GM04503 (cell line): ENCODE measurements at places on chromosomes 7 and 10.

DNA sequence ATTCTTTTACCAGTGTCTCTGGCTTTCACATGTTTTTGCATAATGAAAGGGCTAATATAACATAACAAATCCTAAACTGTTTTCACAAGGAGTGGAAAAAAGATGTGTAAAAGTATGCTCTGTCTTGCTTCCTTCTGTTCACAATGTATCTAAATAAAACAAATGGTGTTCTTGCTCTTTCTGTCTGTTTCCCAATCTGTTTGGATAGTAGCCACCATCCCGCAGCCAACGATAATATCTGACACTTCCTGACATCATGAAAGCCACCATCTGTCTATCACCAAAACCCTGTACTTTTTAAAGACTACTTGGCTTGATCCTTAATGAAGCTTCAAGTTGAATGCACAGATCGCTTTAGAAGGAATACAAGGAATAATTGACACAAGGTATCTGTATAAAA, 246.2 kb downstream of the ETV1 start:
- no peak for DNase-seq

- peak; percentile 50 for DNase-seq
These were observed 1.5 kb downstream of the STX1A start for GRCh38 chr7:73717991-73718405.

- no peak for DNase-seq
These were observed 10.4 kb upstream of the NACAD start for GRCh38 chr7:45098983-45099839.

DNA sequence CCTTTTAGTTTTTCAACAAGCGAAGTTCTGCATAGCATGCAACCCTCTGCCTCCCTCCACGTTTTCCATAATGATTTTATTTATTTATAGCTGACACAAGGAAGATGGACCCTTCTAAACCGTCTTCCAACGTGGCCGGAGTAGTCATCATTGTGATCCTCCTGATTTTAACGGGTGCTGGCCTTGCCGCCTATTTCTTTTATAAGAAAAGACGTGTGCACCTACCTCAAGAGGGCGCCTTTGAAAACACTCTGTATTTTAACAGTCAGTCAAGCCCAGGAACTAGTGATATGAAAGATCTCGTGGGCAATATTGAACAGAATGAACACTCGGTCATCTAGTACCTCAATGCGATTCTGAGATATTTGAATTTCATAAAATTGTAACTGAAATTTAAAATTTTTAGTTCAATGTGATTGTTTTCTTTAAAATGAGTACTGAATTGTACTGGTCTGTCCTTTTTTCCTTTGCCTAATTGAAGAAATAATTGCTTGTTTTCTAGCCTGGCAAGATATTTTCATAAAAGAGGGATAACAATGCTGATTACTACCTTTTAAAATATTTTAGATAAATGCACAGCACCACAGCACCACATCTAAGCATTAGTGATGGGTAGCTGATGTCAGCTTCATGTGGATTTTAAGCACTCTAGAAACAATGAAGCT, 41.5 kb upstream of the SLC39A12 start:
- no peak for DNase-seq

- no peak for DNase-seq
These were observed 155.6 kb downstream of the ARHGAP21 start for GRCh38 chr10:24568042-24568441.

- no peak for DNase-seq
These were observed 53.7 kb upstream of the IGFBP3 start for GRCh38 chr7:45974540-45975360.

GRCh38 chr10:13046851-13047528, 45.5 kb upstream of the CCDC3 start:
- no peak for DNase-seq

GRCh38 chr10:51314481-51314880, 240.2 kb downstream of the PRKG1 start:
- DNase-seq, result no peak

DNA sequence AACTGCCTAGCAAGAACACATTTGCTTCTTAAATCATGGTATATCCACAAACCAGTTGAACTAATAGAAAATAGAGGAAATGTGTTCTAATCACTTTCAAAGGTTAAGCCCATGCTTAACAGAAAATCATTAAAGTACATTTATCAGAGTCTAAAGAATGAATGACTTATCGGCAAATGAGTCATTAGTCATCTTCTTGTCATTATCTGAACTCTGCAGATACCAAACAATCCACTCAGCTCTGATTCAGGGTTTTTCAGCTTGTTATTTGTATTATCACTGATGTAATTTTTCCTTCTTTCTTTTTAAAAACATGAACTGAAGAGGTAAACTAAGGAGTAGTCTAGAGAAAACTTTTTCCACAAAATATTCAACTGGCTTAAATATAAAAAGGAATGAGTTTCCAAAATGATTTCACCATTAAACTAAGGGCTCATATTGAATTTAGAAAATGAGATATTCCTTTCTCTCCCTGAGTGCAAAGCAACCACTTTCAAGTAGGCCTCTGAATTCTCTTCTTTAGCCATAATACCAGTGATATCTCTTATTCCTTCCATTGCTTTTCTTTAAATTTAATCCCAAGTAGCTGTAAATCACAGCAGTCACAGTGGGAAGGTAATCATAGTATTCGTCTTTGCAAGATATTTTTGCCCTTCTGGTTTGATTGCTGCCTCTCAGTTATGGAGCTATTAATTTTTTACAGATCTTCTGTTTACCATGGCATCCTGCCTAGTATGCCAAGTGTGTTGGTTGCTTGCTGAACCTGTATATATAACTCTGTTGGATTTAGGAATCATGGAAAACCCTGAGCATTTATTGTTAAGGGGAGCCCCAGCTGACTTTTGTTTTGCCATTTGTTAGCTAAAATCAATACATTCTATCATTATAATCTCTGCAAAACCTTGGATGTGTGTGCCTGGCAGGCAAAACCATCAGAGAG, 125.1 kb downstream of the THSD7A start:
- DNase-seq, result no peak

- DNase-seq, result no peak
These were observed 26.9 kb downstream of the DLG5 start for GRCh38 chr10:77899690-77900089.

DNA sequence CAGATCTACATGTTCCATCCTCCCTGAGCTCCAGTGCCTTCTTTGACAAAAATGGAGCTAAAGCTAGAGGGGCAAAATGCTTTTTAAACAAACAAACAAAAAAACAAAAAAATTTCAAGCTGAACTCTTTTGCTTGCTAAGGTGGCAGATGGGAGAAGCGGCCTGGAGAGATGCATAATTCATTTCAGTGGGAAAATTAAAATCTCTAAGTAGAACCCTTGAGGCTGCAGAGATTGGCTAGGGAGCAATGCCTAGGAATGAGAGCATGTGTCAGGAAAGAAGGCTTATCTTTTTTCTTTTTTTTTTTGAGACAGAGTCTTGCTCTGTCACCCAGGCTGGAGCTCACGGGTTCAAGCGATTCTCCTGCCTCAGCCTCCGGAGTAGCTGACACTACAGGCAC, 46.4 kb upstream of the SAMD8 start:
- DNase-seq, result no peak

DNA sequence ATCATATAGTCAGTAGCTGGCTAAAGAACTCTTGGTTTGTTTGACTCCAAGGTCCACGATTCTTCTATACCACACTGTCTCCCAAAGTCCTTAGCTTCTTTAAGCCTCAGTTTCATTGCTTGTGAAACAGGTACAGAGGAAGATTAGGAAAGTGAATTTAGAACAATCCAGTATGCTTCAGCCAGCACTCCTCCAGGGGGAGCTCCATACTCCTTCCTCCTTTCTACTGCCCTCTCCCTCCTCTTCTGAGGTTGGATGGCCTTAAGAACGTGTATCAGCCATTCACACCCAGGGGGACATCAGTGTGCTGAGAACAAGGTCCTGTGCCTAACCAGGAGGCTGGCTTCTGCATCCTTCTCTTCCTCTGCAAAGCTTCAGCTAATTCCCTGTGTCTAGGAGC, 54.8 kb upstream of the CALD1 start:
- no peak for DNase-seq

DNA sequence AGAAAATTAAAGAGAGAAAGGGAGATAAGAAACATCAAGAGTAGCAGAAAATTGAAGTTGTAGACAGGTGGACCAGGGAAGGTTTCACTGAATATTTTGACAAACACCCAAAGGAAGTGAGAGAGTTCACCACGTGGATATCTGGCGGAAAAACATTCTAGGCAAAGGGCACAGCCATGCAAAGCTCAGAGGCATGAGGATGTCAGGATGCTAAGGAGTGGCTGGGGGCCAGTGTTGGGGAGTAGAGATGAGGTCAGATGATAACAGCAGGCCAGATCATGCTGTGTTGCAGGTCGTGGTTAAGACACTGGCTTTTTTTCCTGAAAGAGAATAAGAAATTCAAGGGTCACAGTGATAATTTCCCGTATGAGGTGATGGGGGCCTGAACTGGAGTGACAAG, 181.9 kb downstream of the DGKI start:
- DNase-seq, result no peak

GRCh38 chr7:32262315-32262714, 192.1 kb upstream of the PDE1C start:
- no peak for DNase-seq

- DNase-seq, result no peak
These were observed 27.6 kb upstream of the SFMBT2 start for GRCh38 chr10:7438196-7438986.

- no peak for DNase-seq
These were observed 26.2 kb upstream of the SEC61G start for GRCh38 chr7:54785261-54785660.

GRCh38 chr7:152596824-152597223, 79.1 kb downstream of the XRCC2 start:
- no peak for DNase-seq

GRCh38 chr7:108157606-108158335, 27.6 kb upstream of the LAMB4 start:
- DNase-seq, result no peak

DNA sequence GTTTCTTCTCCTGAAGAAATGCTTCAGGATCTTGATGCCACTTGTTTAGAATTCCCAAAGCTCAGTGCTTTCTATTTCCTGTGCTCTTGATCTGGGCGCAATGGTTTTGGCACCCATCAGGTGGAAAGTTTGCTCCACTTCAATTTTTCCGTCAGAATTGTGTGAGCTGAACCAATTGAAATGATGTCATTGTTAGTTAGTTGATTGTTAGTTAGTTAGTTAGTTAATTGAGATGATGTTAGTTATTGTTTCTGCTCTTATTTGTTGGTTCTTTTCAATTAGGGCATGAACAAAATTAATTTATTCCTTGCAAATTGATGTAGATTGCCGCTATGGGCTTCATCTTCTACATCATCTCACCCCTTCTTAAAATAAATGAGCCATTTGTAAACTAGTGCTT, 252.6 kb downstream of the BAMBI start:
- DNase-seq, result no peak

- no peak for DNase-seq
These were observed 6.2 kb downstream of the AOC1 start for GRCh38 chr7:150858236-150859197.

DNA sequence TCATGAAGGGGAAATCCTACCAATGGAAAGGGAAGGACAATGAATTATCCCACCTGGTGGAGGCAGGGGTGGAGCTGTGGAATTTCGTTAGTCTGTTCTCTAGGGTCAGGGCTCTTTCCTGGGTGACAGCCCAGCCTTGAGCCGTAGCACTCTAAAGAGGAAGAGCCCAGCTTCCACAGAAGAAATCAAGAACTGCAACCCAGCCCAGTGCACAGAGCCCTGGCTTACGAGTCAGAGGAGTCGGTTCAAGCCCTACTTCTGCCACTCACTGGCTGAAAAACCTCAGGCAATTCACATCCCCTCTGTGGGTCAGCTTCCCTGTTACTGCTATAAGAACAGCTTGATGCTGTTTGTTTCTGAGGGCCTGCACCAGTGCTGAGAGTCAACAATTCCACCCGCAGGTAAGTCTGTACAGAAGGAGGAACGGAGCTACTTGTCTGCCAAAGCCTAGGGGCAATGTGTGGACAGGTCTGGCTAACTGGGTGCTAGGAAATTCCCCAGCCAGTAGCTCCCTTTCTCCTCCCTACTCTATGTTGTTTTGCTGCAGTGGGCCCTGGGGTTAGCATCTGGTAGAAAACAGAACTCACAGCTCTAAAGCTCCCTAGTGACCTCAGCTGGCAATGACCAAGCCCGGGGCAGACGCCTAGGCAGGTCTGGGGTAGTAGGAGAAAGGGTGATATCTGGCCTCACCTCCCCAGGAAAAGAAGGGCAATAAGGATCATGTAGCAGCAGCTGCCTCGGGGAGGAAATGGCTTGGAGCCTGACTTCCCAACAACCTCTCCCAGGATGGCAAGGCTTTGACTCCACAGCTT, 3.3 kb downstream of the AVPI1 start:
- DNase-seq, result no peak

DNA sequence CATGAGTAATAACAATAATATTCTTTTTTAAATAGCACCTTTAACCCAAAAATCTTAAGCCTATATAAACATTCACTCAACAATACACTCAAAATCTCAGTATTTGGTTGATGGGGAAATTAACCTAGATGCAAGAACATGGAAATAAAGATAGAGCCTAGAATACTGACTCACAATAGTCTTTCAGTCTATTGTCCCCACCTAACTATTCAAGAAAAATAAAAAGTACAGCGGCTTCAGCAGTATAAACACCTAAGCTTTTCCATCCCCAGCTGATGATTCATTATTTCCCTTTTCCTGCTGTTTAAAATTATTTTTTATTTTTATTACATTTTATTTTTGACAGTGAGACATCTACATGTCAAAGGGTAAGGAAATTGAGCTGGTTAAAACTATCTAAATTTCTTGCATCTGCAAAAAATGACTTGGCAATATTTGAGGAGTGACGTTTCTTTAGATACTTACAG, 201.4 kb downstream of the FZD1 start:
- DNase-seq, result no peak

- no peak for DNase-seq
These were observed 112.9 kb downstream of the LHPP start for GRCh38 chr10:124574456-124575070.

GRCh38 chr7:36726311-36726710, 2.0 kb upstream of the AOAH start:
- DNase-seq, result no peak

DNA sequence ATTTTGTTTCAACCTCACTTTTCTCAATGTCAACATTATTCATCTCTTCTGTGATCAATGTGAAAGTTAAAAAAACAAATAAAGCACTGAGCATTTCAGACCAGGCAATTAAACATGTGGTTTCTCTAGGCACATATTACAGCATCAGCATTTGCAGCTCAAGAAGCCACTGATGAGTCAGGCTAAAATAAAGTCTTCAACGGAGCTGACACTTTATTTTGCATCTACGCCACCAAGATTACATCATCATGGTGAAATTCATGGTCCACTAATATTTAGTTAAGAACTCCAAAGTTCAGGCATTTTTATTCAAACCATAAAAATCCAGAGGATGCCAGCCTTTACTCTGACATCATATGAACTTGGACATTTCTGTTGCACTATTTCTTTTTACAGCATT, 33.0 kb downstream of the MAGI2 start:
- peak; percentile 78 for DNase-seq

- no peak for DNase-seq
These were observed 2.6 kb upstream of the SAMD8 start for GRCh38 chr10:75108684-75109458.

DNA sequence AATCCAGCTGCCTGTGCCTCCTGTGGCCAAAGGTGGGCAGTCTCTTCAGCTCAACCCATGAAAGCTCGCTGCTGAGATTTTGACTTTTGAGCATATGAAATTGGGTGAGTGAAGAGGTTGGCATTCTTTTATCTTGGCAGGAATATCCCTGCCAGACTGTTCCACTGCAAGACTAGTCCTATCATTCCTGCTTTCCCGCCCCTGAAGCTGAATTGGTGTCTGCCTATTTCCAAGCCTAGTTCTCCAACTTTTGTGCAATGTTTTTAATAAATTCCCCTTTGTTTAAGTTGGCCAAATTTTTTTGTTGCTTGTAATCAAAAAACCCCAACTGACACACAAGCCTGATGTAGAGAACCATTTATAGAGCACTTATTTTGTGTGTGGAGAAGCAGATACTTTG, 34.8 kb upstream of the BICC1 start:
- no peak for DNase-seq
